Ovary (tissue), 10 donors: ENCODE measurements at places on chromosomes 7 and 10.

GRCh38 chr10:132514821-132515520 lies 22.6 kb upstream of the INPP5A start:
- peak; percentile 69 for DNase-seq
- peak overlapping the region; percentile 51 for H3K27ac ChIP-seq
- peaks cover 38% of the 10 kb centered on the region for H3K4me1 ChIP-seq
- H3K36me3 ChIP-seq, result no peaks in the 10 kb centered on the region
- H3K27me3 ChIP-seq, result no peaks in the 10 kb centered on the region
- no peak overlapping the region for H3K4me3 ChIP-seq

GRCh38 chr10:62076891-62077290 lies 175.4 kb downstream of the ARID5B start:
- H3K4me1 ChIP-seq, result peaks cover 34% of the 10 kb centered on the region
- H3K36me3 ChIP-seq, result no peaks in the 10 kb centered on the region
- no peaks in the 10 kb centered on the region for H3K27me3 ChIP-seq
- DNase-seq, result no peak

GRCh38 chr7:105806592-105807447 lies 69.6 kb downstream of the ATXN7L1 start:
- H3K4me3 ChIP-seq, result no peak overlapping the region
- DNase-seq, result no peak
- no peaks in the 10 kb centered on the region for H3K27me3 ChIP-seq
- no peaks in the 10 kb centered on the region for H3K4me1 ChIP-seq
- no peak overlapping the region for H3K27ac ChIP-seq

- H3K4me3 ChIP-seq, result no peak overlapping the region
- H3K27me3 ChIP-seq, result no peaks in the 10 kb centered on the region
- H3K4me1 ChIP-seq, result no peaks in the 10 kb centered on the region
- H3K36me3 ChIP-seq, result no peaks in the 10 kb centered on the region
These were observed 930 bp downstream of the GARIN1A start for GRCh38 chr7:128672927-128673517.
